Naive thymus-derived CD4-positive, alpha-beta T cell (primary cell): ENCODE measurements at places on chromosomes 2 and 18. TPM values are rescaled to one million over a fixed set of nuclear protein-coding genes. Genes with fewer than 3 reads are reported as not detected.
A peak's percentile ranks its signal among the peaks of the same experiment; 100 is the strongest.

GRCh38 chr18:59633961-59634485, 63.2 kb downstream of the CCBE1 start:
- no peak for DNase-seq
- no peak overlapping the region for H3K4me3 ChIP-seq
- no peaks in the 10 kb centered on the region for H3K27me3 ChIP-seq

TMEM169 gene
- 3.7 TPM for polyA plus RNA-seq

- H3K4me3 ChIP-seq = no peak overlapping the region
- H3K27me3 ChIP-seq = no peaks in the 10 kb centered on the region
- H3K4me1 ChIP-seq = peaks cover 24% of the 10 kb centered on the region
- no peak for DNase-seq
Measured at GRCh38 chr2:43054367-43054766, 172.0 kb downstream of the ZFP36L2 start.

DNA sequence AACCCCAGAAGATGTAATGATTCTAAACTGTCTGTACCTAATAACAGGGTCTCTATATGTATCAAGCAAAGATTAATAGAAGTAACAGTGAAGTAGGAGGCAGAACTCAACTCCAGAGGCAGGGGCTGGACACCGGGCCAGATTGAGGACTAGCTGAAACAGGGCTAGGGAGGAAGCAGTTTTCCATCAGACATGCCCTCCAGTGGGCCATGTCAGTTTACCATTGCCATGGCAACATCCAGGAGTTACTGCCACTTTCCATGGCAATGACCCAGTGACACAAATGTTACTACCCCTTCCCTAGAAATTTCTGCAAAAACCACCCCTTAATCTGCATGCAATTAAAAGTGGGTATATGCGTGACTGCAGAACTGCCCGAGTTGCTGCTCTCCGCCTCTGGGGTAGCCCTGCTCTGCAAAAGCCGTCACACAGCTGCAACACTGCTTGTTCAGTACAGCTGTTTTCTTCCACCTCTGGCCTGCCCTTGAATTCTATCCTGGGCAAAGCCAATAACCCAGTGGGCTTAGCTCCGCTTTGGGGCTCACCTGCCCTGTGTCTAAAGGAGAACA, 58.7 kb downstream of the TMEM18 start:
- H3K27me3 ChIP-seq = no peaks in the 10 kb centered on the region
- H3K4me1 ChIP-seq = no peaks in the 10 kb centered on the region
- H3K36me3 ChIP-seq = no peaks in the 10 kb centered on the region
- H3K4me3 ChIP-seq = no peak overlapping the region
- peak; percentile 7 for DNase-seq

FAM110C gene
- polyA plus RNA-seq = 0.06 TPM

AQP12B gene
- not detected for polyA plus RNA-seq

GRCh38 chr2:74515271-74515980, 1.2 kb downstream of the TLX2 start:
- peak overlapping the region; percentile 28 for H3K4me3 ChIP-seq
- no peak for DNase-seq
- no peak overlapping the region for H3K27ac ChIP-seq

DNA sequence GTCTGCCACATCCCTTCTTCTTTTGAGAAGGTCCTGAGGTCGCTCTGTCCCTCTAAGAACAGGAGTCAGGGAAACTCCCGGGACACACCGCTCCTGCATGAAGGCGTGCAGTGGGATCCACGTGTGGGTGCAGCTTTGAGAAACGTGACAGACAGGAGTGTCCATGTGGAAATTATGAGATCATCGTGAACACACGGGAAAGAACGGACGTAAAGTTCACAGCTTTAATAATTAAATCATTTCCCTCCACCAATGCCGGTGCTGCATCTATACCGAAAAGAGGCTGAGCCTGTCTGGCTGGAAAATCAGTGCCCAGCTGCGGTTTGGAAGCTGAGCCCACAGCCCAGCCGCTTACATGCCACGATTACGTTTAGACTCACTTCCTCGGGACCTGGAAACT, 372.4 kb upstream of the SALL3 start:
- H3K36me3 ChIP-seq = no peaks in the 10 kb centered on the region
- H3K27ac ChIP-seq = no peak overlapping the region
- no peaks in the 10 kb centered on the region for H3K4me1 ChIP-seq
- H3K4me3 ChIP-seq = no peak overlapping the region
- no peak for DNase-seq
